ENCODE measurements at places on chromosomes 13 and 19.
A peak's percentile ranks its signal among the peaks of the same experiment; 100 is the strongest.

- DNase-seq: peak; percentile 43
Observed at GRCh38 chr13:27421101-27421871, 3.1 kb upstream of the GTF3A start.

DNA sequence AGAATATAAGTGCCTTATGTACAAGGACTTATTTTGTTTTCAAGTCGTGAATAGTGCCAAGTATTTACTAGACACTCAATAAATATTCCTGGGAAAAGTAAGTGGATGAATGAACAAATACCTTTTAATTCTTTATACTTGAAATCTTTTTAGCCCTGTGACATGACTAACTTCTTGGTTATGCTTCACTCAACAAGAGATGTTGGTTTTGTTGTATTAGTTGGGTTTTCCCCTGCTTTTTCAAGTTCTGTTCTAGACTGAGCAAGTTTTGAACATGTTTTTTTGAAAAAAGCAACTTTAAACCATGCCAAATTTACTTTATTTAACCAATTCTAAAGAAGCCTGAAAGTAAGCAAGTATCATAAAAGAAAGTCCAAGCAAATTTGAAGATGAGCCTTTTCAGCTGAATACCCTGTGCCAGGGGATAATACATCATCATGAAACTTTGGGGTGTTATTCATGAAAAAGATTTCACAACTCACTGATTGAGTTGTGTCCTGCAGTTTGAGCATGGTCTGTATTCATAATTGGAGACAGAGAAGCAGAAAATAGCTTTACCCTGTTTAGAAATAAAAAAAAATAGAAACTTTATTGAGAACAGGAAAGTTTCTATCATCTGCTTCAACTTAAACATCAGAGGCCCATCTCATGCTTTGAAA lies 11.1 kb downstream of the LMO7 start:
- DNase-seq: no peak

- DNase-seq: no peak
Observed at GRCh38 chr13:45696610-45697226, 5.4 kb upstream of the CBY2 start.

- DNase-seq: no peak
Observed at GRCh38 chr13:43816401-43816889, 29.7 kb upstream of the ENOX1 start.

DNA sequence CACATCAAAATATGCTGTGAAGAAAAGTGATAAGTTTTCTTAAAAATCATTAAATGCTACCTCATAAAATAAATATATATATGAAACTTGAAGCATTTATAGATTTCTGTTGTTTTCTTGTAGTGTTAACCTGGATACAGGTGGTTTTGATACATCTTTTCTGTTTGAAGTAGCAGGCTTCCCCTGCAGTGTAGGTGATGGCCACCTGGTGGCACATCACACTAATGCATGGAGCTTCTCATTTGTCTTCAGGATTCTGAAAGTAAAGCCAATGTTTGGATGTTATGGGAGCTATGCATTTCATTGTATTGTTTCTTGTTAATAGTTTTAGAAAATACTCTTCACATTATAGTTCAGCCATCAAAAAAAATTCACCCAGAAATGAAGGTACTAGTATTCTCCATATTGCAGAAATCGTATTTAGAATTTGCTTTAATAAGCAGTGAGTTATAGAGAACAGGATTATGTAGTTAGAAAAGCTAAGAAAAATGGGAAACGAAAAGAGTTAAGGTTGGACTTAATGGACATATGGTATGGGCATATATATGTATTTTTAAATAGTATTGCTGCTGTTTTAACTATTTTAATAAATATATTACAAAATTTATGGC lies 18.7 kb downstream of the GPR180 start:
- DNase-seq: no peak

GRCh38 chr13:47539317-47539716 lies 461.8 kb downstream of the SUCLA2 start:
- no peak for DNase-seq

Measured in COLO829 (cell line).